ENCODE measurements at places on chromosomes 2 and 18.

DNA sequence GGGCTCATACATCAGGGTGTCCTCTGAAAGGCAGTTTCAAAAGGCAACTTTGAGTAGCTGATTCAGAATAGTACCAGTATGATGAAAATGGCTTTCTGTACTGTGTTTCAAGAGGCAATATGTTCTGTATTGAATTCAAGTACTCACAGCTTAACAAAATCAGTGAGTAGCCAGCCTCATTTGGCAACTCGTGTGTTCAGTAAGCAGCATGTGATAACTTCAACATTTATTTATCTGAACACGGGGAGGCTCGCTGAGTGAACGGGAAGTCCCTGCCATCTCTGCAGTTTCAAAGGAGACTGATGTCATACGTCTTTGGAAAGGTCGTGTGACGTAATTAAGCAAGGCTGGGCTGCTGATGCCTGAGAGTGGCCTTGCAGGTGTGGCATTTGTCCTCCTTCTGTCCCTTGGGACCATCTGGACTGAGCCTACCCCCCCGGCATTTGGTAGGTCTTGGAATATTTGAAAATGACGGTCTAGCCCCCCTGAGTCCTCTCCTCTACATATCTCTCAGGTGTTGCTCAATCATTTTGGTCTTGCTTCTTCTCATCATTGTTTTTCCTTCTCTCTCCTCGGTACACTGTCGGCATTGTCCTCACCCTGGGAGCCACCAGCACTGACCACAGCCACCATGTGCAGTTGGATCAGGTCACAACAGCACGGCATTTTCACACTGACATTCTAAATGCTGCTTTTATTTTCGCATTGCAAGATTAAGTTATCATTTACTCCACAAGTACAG is 62.8 kb downstream of the SMIM21 start:
- DNase-seq = no peak

DNA sequence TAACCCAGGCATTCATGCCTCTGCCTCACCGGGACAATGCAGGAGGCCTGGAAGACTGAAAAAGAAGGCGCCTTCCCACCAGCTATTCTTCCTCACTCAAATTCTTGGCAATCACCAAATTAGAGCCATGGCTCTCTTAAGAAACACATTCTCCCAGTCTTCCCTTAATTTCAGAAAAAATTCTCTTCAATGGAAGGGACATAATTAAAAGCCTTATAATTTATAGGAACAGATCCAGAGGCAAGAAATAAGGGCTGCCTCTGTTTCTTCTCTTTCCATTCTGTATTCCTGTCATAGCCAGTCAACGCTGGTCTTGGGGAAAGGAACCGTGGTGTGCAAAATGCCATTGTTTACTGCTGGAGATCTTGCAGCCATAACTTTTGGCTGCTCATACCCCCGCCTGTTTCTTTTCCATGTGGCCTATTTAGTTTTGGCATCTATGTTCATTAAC is 32.8 kb downstream of the DTNA start:
- no peak for DNase-seq

DNA sequence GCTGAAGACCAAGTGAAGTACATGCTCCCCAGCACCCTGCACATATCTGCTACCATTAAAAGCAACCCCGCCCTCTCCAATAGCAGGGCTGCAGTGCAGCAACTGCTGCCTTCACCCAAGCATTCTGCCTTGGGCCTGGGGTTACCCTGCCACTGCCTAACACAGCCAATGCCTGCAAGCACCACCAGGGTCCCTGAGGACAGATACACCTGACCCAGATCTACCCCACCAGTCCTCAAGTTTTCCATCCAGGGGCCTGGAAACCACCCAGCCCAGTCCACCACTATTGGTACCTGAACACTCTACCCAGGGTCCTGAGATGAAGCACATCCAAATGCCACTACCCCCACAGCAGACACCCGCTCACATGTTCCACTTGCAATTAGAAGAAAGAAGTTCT is 181.1 kb upstream of the RBBP8 start:
- DNase-seq = no peak

- no peak for DNase-seq
These were observed 85.9 kb downstream of the HRH4 start for GRCh38 chr18:24546307-24546706.

DNA sequence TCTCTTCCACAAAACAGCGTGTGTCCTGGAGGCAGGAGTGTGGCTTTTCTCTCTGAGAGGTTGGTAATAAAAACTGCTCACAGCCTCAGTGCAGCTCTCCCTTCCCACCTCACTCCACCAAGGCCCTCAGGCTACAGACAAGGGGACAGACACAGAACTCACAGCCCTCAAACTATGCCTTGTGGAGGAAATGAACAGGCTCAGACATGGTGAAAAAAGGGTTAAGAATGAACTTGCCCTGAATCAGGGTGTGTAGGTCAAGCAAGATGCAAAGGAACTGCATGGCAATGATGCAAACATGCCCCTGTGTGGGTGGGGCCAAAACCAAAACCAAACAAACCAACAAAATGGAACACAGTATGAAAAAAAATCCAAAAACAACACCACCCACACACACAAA is 125.8 kb downstream of the GALNT14 start:
- no peak for DNase-seq

GRCh38 chr2:54429054-54429453 is 27.1 kb upstream of the SPTBN1 start:
- DNase-seq = no peak

- DNase-seq = no peak
These were observed 32.5 kb upstream of the NT5DC4 start for GRCh38 chr2:112688086-112688880.

- DNase-seq = no peak
These were observed 58.4 kb upstream of the ITGB6 start for GRCh38 chr2:160258492-160258805.

DNA sequence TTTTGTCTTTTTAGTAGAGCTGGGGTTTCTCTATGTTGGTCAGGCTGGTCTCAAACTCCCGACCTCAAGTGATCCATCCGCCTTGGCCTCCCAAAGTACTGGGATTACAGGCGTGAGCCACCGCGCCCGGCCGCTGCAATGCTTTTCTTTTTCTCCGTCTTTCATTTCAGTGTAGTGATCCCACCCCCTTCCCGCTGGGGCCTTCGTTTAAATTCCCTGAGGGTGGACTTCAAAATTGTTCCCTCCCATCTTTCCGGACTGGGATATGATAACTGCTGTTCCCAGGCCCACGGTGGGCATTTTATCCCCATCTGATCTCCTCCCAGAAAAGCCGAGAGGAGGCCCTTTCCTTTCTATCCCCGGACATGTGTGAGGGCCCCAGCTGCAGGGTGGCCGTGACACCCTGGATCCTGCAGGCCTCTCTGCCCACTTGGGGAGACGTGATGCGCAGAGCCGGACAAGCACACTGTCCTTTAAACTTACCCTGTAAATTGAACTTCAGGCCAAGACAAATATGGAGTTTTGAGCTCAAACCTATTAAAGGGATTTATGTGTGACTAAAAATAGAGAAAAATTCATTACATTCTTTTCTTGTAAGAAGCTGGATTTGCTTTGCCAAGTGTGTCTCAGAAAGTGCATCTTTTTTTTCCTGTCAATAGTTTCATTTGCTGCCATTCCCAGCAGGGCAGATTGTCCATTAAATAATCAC is 54.5 kb upstream of the AFF3 start:
- no peak for DNase-seq

DNA sequence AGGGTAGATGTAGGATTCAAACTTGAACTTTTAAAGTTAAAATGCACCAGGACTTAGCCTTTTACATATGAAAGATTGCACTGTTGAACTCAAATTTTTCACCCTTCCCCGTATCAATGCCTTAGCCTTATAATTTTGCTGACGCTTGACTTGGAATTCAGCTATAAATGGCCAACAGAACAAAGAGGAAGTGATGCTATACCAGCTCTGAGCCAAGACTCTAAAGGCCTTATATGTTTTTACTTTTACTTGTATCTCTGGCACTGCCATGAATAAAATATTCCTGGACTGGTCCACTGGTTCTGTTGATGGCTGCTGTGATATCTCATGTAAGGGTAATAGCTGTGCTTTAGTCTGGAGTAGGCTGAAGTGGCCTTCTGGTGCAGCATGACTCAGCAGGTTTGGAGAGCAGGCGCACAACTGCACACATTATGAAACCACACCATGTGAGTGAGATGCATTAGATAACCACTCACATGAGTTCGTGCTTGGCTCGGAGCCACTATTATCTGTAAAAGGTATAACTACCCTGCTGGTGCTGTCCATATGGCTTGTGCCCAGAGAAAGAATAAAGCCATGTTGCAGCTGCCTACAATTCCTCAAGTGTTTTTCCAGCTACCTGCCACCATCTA is 8.4 kb upstream of the IER3IP1 start:
- no peak for DNase-seq

GRCh38 chr2:238431-238830 is 25.4 kb downstream of the SH3YL1 start:
- DNase-seq = no peak

- no peak for DNase-seq
These were observed 17.7 kb downstream of the TANK start for GRCh38 chr2:161177969-161178368.

DNA sequence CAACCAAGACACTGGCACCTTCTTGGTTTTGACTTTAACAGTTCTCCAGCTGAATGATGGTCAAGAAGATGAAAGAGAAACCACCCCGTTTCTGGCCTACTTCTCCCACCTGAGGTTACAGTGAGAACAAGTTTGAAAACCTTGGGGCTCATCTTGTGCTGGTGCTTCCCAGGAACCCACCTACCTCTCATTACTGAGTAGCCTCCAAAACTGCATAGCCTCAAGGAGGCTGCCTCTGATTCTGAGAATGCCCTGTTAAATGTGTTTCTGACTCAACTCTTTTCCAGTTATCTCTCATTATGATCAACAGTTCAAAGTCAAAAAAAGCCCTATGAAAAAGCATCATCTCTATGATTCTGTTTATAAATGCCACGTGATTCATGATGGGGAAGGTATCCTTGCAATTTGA is 121.9 kb downstream of the CACNB4 start:
- no peak for DNase-seq

DNA sequence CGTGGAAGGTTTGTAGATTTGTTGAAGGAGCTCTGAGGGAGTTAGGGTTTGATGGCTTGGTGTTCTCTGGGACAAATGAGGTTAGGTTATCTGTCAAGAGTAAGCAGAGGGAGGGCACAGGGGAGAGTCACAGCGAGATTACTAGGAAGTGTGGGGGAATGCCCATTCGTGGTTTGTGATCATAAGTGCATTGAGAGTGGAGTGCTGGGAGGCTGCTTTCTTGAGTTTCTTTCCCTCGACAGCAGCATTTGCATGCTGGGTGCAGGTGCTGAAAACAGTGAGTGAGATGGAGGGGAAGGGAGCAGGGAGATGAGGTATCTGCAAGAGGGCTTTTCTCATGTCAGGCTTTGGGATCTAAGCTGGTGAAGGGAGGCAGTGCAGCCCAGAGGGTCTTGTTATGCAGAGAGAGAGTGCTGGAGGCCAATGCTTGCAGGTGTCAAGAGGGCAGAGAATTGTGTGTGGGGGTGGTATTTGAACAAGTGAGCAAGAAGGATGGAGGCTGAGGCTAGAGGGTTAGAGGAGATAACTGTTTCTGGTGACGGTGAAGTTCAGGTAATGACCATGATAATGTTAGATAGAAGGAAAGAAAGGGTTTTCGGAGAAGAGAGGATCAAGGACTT is 8.8 kb downstream of the RALB start:
- DNase-seq = peak; percentile 62

GRCh38 chr2:48927355-48927754 is 171.8 kb upstream of the LHCGR start:
- DNase-seq = no peak

DNA sequence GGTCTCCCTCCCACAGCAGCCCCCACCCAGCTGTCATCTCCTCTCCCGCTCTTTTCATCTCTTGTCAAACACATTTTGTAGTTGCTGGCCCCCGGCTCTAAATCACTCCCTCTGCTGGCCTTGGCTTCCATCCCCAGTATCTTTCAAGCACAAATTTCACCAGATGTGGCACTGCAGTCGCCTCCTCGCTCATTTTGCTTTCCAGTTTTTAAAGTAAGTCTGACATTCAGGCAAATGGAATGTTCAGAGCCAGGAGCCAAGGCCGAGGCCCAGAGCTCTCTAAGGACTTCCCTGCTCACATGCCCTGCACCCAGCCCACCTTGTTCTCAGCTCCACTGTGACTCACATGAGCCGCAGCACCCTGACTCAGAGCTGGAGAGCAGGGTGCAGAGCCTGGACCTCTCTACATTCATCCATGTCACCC is 158.4 kb downstream of the GALNT14 start:
- DNase-seq = no peak

- DNase-seq = no peak
These were observed 115.1 kb upstream of the PELI1 start for GRCh38 chr2:64259312-64259711.

GRCh38 chr2:238101891-238102841 is 2.0 kb downstream of the ESPNL start:
- no peak for DNase-seq

- no peak for DNase-seq
These were observed 68.1 kb downstream of the ANTXR1 start for GRCh38 chr2:69081001-69081580.

DNA sequence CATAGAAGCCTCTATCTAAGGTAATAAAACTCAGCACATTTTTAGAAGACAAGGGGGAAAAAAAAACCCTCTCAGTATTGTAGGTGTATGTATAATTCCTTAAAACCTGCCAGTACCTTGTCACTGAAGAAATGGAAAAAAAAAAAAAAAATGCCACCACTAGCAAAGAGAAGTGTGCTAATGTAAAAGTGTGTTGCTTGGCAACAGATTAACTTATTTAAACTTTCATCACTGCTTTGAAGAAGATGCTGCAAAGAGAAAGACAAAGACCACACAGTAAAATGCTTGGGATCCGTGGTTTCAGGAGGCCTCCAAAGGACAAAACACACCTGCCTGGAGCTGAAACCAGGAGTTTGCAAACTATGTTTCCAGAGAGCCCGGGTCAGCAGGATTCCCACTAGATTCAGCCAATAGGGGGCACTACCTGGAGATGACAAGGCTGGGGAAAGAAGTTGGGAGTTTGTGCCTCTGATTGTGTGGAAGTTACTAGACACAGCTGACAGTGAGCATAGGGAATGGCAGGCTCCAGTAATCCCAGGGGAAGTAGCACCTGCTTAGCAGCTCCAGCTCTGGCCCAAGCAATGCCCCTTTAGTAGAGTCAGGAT is 169.1 kb upstream of the TRIB2 start:
- no peak for DNase-seq

GRCh38 chr2:59034837-59035236 is 793.7 kb upstream of the FANCL start:
- no peak for DNase-seq

DNA sequence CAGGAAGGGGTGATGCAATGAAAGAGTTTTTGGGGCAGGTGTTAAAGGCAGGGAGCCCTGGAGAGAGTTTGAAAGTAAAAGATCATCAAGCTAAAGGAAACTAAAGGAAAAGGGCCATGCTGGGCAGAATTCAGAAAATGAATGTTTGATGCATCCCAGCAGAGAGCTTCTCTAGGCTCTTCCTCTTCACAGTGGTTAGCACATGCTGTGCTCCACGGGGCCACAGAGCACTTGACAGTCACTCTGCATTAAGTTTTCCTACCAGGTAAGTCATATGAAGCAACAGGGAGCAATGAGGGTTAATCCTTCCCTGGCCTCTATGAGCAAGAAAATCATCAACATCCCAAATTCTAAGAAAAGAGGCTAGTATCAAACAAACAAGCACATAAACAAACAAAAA is 895.2 kb downstream of the TRIB2 start:
- no peak for DNase-seq

- no peak for DNase-seq
These were observed 9.9 kb upstream of the CTLA4 start for GRCh38 chr2:203857656-203858055.
